BJ (cell line): ENCODE measurements at places on chromosomes 2 and 18. TPM values are rescaled to one million over a fixed set of nuclear protein-coding genes. Genes with fewer than 3 reads are reported as not detected.

The CD8B2 gene
- polyA plus RNA-seq, result not detected in 2 replicates

The TMEM185B gene
- 20.0 and 32.0 TPM in 2 replicates for polyA plus RNA-seq

The STK17B gene
- 6.1 and 15.6 TPM in 2 replicates for polyA plus RNA-seq

The FZD7 gene
- 42.6 and 46.4 TPM in 2 replicates for polyA plus RNA-seq

The CPLX4 gene
- polyA plus RNA-seq, result not detected in 2 replicates

The ZBTB7C gene
- not detected in 2 replicates for polyA plus RNA-seq

The TTR gene
- not detected in 2 replicates for polyA plus RNA-seq

The KCMF1 gene
- 83.3 and 146 TPM in 2 replicates for polyA plus RNA-seq

The ATOH8 gene
- polyA plus RNA-seq, result 12.5 and 19.5 TPM in 2 replicates

The MOGAT1 gene
- not detected in 2 replicates for polyA plus RNA-seq

The PROM2 gene
- 0.32 and 0.50 TPM in 2 replicates for polyA plus RNA-seq

The CNDP1 gene
- not detected in 2 replicates for polyA plus RNA-seq

The SFTPB gene
- not detected in 2 replicates for polyA plus RNA-seq

The UPP2 gene
- polyA plus RNA-seq, result not detected in 2 replicates

The ALK gene
- polyA plus RNA-seq, result not detected in 2 replicates

The LYPD1 gene
- 9.2 and 9.6 TPM in 2 replicates for polyA plus RNA-seq

The STK25 gene
- 232 and 386 TPM in 2 replicates for polyA plus RNA-seq

The ESPNL gene
- polyA plus RNA-seq, result 1.3 and 2.1 TPM in 2 replicates

The RHOB gene
- 76.7 and 87.2 TPM in 2 replicates for polyA plus RNA-seq

The AQP4 gene
- polyA plus RNA-seq, result not detected in 2 replicates

The IGFBP5 gene
- polyA plus RNA-seq, result 882 and 1,060 TPM in 2 replicates

The GKN1 gene
- not detected in 2 replicates for polyA plus RNA-seq

The VAMP5 gene
- polyA plus RNA-seq, result 143 and 161 TPM in 2 replicates

The FN1 gene
- polyA plus RNA-seq, result 4,778 and 5,814 TPM in 2 replicates

The SRD5A2 gene
- 0.01 TPM in 1 of 2 replicates, not detected in the other for polyA plus RNA-seq

The MPP4 gene
- 3.8 and 5.9 TPM in 2 replicates for polyA plus RNA-seq

The SMYD1 gene
- not detected in 2 replicates for polyA plus RNA-seq

The WNT6 gene
- not detected in 2 replicates for polyA plus RNA-seq

The SCYGR3 gene
- not detected in 2 replicates for polyA plus RNA-seq

The GLI2 gene
- 5.1 and 8.1 TPM in 2 replicates for polyA plus RNA-seq

The ALPG gene
- not detected in 2 replicates for polyA plus RNA-seq

The REG1A gene
- not detected in 2 replicates for polyA plus RNA-seq

The ZCCHC2 gene
- 5.8 and 6.7 TPM in 2 replicates for polyA plus RNA-seq

The POTEJ gene
- 0.02 TPM in 1 of 2 replicates, not detected in the other for polyA plus RNA-seq
